ENCODE measurements at places on chromosomes 16 and 17. TPM values are rescaled to one million over a fixed set of nuclear protein-coding genes. Genes with fewer than 3 reads are reported as not detected.

- peak; percentile 89 for ATAC-seq
Observed at GRCh38 chr16:84765616-84766580, 53.9 kb upstream of the CRISPLD2 start.

DNA sequence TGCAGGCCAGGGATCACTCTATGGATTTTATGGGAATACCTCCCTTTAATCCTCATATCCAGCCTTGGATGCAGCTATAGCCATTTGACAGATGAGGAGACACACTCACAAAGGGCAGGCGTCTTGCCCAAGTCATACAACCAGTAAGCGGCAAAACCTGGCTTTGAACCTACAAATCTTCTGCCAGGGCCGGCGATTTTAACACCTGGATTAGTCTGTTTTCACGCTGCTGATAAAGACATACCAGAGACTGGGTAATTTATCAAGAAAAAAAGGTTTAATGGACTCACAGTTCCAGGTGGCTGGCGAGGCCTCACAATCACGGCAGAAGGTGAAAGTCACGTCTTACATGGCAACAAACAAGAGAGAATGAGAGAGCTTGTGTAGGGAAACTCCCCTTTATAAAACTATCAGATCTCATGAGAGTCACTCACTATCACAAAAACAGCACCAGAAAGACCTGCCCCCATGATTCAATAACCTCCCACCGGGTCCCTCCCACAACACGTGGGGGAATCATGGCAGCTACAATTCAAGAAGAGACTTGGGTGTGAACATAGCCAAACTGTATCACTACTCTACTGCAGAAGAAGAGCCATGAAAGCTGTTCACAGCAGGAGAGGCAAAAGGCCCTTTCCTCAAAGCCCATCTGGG is 67.5 kb downstream of the XYLT1 start:
- ATAC-seq = peak; percentile 21

TPPP3 gene
- 0.19 TPM for total RNA-seq

DNA sequence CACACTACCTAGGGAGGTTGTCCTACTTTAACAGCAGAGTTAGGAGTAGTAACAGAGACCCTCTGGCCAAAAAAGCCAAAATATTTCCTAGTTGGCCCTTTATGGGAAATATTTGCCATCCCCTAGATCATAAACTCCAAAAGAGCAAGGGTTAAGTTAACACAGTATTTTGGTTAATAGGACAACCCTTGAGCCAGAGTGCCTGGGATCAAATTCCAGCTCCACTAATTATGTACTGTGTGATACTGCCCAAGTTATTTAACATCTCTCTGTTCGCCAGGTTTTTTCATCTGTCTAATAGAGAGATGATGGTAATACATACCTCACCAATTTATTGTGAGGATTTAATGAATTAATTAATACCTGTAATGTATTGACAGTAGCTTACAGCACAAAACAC is 767.4 kb downstream of the KCNJ2 start:
- no peak for ATAC-seq

DNA sequence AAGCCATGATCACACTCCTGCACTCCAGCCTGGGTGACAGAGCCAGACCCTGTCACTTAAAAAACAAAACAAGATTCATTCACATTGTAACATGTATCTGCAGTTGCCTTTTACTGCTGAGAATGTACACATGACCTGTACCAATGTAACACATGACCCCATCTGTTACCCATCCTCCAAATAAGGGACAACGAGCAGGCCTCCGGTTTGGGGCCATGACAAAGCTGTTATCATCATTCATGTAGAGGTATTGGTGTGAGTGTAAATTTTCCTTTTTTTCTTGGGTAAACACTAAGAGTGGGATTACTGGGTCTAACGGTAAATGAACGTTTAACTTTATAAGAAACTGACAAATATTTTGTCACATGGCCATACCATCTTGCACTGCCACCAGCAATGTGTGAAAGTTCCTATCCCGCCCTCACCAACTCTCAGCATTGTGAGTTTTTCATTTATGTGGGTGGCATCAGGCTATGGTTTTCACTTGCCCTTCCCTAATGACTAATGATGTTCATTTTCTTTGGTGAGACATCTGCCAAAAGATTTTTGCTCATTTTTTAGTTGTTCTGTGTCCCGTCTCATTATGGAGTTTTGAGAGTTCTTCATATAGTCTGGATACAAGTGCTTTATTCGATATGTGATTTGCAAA is 145.5 kb downstream of the C16orf78 start:
- ATAC-seq = peak; percentile 40

GRCh38 chr16:30622455-30623032 is 12.4 kb upstream of the ZNF689 start:
- ATAC-seq = no peak

DNASE1L2 gene
- total RNA-seq = 2.7 TPM

DNA sequence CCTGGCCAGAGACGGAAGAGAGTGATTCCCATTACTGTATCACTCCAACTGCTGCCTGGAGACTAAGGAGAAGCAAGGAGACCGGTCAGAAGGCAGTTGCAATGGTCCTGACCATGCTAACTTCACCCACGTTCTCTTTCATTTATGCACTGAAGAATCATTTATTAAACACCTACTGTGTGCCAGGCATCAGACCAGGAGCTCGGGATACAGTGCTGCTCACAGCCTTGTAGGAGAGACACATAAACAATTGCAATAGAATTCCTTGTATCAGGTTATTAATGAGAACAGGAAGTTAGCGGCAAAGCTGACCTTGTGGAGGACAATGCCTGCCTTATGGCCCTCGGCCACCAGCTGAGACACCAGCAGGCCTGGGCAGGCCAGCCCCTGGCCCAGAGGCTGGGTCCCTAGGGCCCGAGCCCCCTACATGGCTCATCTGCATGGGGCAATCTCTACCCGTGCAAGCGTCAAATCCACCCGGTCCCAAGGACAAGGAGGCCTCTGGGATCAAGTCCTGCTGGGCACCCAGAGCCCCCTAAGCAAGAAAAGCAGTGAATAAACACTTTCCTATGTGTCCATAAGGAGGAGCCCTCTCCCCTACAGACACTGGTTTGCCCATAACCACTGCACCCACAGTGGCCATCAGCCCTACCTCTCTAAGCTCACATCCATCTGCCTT is 8.6 kb upstream of the ENPP7 start:
- no peak for ATAC-seq

DNA sequence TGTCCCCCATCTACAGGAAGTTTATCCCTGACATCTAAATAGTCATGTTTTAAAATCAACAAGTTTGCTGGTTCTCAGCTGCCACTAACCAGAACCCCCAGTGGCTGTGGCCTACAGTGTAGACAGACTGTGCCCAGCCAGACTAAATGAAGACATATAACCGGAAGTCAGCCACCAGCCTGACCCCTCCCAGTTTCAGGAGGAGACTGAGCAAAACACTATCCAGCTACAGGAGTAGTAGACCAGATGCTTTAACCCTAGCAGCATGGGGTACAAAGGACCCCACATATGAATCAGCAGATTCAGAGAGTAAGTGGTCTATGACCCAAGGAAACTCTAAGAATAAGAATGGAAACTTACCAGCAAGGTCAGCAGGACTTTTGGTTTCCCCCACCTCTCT is 83.4 kb downstream of the HIC1 start:
- ATAC-seq = peak; percentile 75

GRCh38 chr17:56756536-56756935 is 77.2 kb downstream of the C17orf67 start:
- no peak for ATAC-seq

DNA sequence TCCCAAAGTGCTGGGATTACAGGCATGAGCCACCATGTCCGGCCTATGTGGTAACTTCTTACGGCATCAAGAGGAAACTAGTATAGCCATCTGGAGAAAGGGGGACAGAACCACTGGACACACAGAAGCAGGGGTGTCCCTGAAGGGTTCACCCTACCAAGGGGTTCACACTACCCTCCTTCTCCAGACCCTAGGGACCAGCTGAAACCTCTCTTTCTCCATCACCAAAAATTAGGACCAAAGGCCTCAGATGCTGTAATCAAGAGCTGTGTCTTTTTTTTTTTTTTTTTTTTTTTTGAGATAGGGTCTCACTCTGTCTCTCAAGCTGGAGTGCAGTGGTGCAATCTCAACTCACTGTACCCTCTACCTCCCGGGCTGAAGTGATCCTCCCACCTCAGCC is 33.2 kb downstream of the ZFHX3 start:
- ATAC-seq = no peak

- no peak for ATAC-seq
Observed at GRCh38 chr17:77735081-77735565, 223.4 kb upstream of the TNRC6C start.

DNA sequence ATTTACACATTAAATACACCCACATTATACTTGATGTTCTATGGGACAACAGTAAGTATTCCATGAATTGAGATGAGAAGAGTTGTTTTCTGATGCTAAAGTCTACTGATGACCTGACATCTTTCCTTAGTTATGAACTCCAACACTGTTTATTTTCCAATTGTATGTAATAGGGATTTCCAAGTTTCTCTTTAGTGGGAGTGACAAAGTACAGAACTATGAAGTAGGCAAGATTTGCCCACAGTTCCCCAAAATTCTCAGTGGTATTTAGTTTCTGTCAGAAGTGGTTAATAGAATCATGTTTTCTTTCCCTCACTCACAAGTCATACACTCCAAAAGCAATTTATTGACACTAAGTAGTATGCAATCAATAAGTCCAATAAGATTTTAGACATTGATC is 22.5 kb upstream of the ABCA6 start:
- ATAC-seq = no peak

DNA sequence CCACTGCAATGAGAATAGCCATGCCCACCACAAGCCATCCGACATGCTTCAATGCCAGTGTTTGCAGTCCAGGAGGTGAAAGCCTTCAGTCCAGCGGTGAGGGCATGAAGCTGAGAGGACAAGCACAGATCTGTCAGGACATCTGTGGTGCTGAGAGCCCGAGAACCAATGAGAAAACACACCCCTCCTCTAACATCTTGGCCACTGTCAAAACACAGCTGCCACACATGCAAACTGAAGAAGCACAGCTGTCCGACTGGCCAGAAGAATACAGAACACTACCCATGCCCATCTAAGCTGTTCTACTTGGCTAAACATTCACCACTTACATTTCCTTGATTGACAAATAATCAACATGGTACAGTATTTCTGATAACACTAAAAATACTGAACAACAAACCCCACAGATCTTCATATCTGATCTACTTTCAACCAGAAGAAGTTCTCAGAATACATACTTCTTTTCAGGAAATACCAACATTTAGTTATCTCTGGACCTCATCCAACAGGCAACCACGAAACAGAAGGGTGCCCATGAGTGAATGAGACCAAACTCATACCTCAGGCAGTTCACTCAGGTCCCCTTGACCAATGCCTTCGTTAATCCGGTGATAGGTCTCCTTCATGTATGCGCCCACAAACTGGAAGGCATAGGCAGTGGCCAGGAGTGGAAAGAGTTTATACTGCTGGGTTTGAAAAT is 10.2 kb upstream of the FBF1 start:
- no peak for ATAC-seq

VMO1 gene
- total RNA-seq = not detected

DNA sequence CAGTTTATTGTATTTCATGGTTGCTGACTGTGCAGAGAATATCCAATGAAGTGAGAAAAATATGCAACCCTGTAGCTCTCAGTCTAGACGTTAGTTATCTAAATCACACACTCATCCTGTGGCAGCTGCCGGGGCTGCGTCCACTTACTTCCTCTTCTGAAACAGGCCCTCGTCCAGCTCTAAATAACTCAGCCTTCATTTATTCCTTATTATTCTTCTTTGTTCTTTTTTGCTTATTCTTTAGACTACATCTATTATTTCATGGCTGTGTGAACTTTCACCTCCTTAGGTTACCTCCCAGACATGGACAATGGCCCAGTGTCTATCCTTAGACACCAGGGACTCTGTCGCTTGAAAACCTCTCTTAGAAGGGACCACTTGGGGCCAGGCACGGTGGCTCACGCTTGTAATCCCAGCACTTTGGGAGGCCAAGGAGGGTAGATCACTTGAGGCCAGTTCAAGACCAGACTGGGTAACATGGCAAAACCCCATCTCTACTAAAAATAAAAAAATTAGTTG is 3.4 kb upstream of the THUMPD1 start:
- ATAC-seq = no peak

- ATAC-seq = no peak
Observed at GRCh38 chr16:86970726-86971125, 346.5 kb downstream of the C16orf95 start.

- ATAC-seq = no peak
Observed at GRCh38 chr16:11609474-11610120, 22.9 kb upstream of the LITAF start.

- ATAC-seq = no peak
Observed at GRCh38 chr17:68709461-68709860, 108.3 kb upstream of the FAM20A start.

GRCh38 chr17:34756637-34757021 is 177.2 kb downstream of the TMEM132E start:
- no peak for ATAC-seq

ASPHD1 gene
- total RNA-seq = 3.5 TPM

DNA sequence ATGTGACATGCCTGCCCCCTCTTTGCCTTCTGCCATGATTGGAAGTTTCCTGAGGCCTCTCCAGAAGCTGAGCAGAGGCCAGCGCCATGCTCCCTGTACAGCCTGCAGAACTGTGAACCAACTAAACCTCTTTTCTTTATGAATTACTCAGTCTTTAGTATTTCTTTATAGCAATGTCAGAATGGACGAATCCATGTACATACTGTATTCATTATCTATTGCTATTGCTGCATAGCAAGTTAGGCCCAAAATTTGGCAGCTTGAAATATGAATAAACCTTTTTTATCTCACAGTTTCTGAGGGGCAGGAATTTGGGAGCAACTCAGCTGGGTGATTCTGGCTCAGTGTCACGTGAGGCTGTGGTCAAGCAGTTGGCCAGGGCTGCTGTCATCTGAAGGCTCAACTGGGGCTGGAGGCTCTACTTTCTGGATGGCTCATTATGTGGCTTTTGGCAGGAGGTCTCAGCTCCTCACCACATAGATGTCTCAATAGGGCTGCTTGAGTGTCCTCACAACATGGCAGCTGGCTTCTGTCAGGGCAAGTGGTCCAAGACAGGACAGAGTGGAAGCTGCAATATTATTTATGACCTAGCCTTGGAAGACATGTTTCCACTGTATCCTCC is 40.0 kb downstream of the SOCS1 start:
- ATAC-seq = no peak

DNA sequence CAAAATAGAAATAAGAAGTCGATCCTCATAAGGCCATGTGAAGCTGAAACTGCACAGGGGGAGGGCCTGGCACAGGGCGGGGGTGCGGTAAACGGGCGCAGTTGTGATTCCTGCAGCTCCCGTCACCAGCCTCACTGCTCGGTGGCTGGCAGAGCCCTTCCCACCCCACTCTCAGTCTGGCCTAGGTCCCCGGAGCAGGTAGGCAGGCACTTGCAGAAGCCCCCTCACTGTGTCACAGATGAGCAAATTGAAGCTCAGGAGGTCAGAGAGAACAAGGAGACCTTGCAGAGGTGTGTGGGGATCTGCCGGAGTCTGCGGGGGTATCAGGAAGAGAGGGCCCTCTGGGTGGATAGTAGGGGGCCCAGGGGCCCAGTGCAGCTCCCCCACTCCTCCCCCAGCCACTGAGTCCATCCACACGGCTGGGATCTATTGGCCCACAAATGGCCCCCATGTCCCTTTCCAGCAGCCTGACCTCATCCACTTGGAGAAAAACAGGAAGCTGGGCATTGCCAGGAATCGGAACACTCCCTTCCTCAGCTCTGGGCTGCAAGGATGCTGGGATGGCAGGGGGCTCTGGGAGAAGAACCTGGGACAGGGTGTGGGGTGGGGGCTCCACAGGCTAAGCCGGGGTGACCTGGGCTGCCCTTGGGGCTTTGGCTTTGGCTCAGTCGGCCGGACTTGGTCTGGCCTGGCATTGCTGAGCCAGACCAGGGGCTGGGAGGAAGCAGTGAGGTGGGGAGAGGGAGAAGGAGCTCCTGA is 21.4 kb upstream of the MAP3K14 start:
- no peak for ATAC-seq

CARD14 gene
- total RNA-seq = not detected

All from activated T-helper 17 cell treated with anti-CD3 and anti-CD28 coated beads, Interleukin-2, amount 50 U/mL, for 72 hours (primary cell).